Activated T-cell treated with anti-CD3 and anti-CD28 coated beads, Interleukin-2, amount 50 U/mL, for 4 hours (primary cell): ENCODE measurements at places on chromosomes 7 and 10. TPM values are rescaled to one million over a fixed set of nuclear protein-coding genes. Genes with fewer than 3 reads are reported as not detected.

The LIPN gene
- not detected for total RNA-seq

The PNLIPRP2 gene
- 0.46 TPM for total RNA-seq

The ZNF736 gene
- total RNA-seq, result 11.1 TPM

The CALML5 gene
- total RNA-seq, result not detected

The CDK1 gene
- 15.0 TPM for total RNA-seq

The PPP1R9A gene
- 0.35 TPM for total RNA-seq

The RBP3 gene
- not detected for total RNA-seq

The LRRD1 gene
- not detected for total RNA-seq

DNA sequence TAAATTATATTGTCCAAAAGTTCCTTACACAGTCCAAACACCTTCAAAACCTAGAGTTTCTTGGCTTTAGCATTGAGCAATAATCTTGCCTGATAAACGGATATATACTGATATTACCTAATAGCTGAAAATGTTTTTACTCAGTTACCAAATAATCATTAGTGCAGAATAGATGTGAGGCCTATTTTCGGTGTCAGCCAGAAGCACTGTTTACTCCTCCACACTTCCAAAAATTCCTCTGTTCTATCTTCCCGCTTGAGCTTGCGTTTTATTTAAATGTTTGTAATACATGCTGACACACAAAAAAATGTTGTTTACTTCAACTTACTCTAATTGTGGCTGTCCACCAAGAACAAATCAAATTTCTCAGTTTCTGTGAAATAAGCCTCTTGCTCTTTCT lies 606.2 kb upstream of the TEX47 start:
- no peak for DNase-seq

- no peak for DNase-seq
These were observed 11.5 kb upstream of the MICU1 start for GRCh38 chr10:72637398-72637857.

- peak; percentile 20 for DNase-seq
These were observed 535 bp downstream of the BTRC start for GRCh38 chr10:101354328-101355071.

- DNase-seq, result no peak
These were observed 148.9 kb downstream of the ITGA8 start for GRCh38 chr10:15570738-15571339.

GRCh38 chr10:95392681-95393164 lies 101.9 kb upstream of the PDLIM1 start:
- DNase-seq, result no peak

DNA sequence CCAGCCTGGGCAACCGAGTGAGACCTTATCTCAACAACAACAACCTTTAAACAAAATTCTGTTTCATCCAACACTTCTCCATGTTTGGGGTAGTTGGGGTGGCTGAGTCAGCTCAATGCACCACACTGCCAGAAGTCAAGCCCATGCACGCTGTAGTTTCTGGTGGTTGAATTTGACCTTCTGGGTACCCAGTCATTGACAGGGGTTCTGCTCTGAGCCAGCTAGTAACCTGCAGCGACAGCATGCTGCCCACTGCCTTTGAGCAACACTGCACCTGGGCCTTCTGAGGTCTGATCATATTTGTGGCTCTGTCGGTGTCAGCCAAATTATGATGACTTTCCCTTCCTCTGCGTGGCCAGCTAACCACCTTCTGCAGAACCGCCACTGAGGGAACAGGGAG lies 84.6 kb upstream of the ZNF438 start:
- DNase-seq, result no peak

GRCh38 chr7:80537091-80537490 lies 25.2 kb upstream of the GNAT3 start:
- no peak for DNase-seq

DNA sequence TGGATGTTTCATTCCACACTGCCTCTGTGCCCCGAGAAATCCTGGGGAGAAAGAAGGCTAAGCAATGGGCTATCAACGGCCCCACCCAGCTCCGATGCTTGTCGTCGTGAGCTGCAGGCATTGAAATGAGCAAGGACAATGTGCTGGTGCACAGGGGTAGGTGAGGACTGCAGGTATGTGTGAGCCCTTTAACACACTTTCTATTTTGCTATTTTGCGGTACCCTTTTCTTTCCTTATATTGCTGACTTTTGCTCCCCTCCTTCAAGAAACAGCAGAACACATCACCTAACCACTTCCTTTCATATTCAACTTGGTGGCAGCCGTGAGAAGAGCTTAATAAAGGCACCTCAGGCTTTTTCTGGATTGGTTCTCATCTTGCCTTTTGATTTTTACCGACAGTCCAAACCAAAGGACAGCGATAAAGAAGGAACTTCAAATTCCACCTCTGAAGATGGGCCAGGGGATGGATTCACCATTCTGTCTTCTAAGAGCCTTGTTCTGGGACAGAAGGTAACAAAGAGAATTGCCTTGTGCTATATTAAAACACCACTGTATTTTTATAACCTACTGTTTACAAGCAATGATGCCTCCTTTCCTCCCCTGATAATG lies 39.2 kb downstream of the AIFM2 start:
- DNase-seq, result no peak

GRCh38 chr7:158384746-158385145 lies 202.9 kb downstream of the PTPRN2 start:
- DNase-seq, result no peak

DNA sequence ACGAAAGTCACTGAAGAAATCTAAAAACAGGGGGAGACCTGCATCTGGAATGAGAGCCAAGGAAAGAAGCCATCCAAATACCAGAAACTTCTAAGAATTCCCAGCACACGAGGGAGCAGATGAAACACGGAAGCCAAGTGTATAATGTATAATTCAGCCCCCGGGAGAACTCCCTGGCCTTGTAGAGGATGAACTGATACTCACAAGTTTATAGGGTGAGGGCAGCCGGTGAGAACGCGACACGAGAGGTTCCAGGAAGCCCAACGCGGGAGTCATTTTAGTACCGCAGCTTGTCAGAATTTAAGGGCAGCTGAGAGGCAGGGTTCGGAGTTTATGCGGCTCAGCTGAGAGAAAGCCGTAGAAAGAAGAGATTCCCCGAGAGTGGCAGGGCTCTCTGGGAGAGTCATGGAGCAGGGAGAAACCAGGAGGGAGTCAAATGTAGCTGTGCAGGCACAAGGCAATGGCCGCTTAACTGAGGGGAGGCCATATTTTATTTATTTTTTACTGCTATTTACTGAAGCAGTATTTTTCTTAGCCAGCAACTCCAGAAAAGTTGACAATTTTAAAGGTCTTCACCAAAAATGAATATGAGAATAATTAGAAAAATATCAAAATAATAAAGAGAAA lies 164.0 kb downstream of the NPSR1 start:
- no peak for DNase-seq

DNA sequence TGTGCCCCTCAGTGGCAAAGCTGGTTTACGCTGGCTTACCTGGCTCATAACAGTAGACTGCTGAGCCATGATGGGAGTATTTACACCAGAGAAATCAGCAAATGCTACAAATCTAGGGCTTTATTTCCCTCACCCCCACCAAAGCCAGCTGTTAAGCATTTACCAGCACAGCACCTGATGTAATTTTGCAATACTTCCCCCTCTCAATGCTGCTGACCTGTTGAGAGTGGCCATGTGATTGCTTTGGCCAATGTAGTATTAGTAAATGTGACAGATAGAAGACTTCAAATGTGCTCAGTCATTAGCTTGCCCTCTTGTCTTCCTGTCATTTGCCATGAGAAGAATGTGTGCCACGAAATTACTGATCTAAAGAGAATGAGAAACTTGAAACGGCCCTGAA lies 46.6 kb downstream of the HERPUD2 start:
- no peak for DNase-seq

DNA sequence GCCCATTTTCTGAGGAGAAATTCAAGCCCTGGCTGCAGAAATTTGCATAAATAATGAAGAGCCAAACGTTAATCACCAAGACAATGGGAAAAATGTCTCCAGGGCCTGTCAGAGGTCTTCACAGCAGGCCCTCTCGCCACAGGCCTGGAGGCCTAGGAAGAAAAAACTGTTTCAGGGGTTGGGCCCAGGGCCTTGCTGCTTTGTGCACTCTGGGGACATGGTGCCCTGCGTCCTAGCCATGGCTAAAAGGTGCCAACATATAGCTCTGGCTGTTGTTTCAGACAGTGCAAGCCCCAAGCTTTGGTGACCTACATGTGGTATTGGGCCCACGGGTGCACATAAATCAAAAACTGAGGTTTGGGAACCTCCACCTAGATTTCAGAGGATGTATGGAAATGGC lies 8.0 kb downstream of the HPS1 start:
- DNase-seq, result no peak

DNA sequence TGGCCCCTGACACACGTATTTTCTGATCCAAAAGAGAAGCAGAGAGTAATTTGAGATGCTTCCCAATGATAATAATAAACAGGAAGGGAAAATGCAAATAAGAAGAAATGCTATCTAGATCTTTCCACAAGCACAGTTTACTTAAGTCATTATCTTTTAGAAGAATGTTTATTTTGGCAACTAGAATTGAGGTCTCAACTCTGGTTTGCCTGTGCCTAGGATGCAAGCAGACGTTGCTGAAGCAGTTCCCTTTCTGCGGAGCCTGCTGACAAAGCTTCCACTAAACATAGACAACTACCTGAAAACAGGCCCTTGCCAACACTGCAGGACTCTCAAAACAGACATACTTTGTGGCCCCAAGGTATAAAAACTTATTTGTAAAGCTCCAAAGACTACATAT lies 315.8 kb upstream of the POM121L12 start:
- no peak for DNase-seq

DNA sequence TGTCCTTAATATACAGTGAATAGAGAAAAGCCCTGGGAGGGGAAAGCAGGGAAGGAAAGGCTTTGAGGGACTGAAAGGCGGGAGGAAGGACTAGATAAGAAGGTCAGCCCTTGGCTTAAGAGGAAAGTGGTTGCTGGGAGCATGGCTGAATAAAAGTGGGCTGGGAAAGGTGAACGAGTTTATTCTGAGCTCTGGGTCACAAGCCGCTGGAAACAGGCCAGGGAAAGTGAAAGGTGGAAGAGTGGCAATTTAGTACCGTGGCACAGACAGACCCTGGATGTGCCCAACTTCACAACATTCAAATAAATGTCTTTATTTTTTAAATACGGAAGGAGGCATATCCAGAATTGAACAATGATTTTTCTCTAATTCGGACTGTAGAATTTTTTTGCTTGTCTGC lies 39.7 kb downstream of the TAC1 start:
- no peak for DNase-seq

- no peak for DNase-seq
These were observed 36.4 kb downstream of the RBM33 start for GRCh38 chr7:155680864-155681263.

DNA sequence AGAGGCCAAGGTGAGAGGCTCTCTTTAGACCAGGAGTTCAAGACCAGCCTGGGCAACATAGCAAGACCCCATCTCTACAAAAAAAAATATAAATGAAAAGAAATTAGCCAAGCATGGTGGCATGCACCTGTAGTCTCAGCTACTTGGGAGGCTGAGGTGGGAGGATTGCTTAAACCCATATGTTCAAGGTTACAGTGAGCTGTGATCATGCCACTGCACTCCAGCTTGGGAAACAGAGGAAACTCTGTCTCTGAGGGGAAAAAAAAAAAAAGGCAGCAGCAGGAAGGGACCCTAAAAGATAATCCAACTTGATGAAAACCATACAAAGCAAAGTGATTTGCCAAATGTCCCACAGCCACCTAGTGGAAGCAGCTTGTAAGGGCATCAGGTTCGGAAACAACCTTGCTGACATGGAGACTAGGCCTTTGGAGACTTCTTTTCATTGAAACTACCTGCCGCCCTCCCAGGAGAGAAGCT lies 15.6 kb upstream of the PBLD start:
- peak; percentile 24 for DNase-seq

DNA sequence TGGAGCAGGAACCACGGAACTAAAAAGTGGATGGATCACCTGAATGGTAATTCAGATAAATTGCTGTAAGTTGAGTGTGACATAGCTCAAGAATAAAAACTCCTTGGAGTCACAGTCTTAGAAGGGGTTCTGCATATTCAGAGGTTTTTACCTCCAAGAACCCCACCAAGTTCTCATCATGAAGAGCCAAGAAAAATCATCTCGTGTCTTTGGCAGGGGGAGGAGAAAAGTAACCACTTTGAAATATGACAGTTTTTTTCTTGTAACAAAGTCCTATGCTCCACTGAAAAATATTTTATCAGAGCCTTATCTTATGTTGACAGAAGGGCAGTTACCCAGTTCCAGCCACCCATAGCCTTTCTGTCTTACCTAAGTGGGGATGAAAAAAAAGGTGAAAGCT lies 38.2 kb upstream of the MBL2 start:
- no peak for DNase-seq

DNA sequence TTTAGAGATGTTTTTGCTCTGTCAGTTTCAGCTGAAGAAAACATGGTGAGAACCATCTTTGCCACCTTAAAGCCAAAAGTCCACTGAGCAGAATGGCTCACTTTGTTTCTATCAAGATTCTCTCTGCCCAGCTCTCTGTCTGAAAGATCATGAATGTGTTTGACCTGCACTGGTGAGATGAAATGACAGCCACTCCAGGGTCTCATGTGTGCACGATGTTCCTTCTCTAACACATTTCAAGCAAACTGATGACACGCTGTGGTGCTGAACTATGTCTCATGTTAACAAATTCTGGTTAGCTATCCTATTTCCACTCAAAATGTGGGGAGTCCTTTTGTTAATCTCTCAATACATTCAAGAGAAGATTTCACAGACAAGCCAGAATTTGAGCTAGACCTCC lies 260.6 kb downstream of the GLI3 start:
- DNase-seq, result no peak

DNA sequence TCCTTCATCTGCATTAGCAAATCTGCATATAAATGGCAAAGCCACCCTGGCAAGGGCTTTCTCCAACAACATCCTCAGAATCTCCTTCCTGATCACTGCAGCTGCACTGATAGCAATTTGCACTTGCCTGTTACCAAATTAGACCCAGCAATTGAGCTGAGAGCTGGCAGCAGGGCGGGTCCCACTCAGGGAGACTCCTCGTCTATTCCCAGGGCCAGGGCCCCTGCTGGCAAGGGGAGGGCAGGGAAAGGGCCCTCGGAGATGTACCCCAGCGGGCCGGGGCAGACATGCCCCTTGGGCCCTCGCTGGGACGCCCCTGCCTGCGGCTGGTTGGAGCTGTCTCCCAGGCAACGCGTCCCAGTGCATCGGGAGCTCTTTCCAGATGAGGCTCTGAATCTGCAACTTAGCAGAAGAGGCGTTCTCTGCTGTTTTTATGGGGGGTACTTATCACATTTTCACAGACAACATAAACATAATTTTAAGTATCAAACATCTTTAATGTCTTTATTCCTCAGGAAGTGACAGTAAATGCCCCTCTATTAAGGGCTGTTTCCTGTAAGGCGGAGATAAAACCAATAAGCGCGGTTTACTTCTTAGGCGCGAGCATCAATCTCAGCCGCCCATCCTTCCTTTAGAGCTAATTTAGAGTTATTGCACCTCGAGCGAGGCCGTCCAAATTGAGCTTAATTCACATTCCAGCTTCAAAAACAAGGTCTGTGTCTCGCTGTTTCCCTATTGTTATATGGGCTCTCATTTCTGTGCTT lies 249.0 kb upstream of the PPP2R2D start:
- DNase-seq, result no peak
